ENCODE measurements at places on chromosomes 11 and 22. TPM values are rescaled to one million over a fixed set of nuclear protein-coding genes. Genes with fewer than 3 reads are reported as not detected.
A peak's percentile ranks its signal among the peaks of the same experiment; 100 is the strongest.

- no peak for DNase-seq
- H3K27ac ChIP-seq = no peak within 1 kb of the TSS
- H3K4me1 ChIP-seq = no peaks in the 10 kb centered on the region
- no peaks in the 10 kb centered on the region for H3K36me3 ChIP-seq
Measured at GRCh38 chr11:6320411-6321155, at the start of gene CAVIN3. Gene CAVIN3, minus strand, starts transcription at chr11:6320501. Its CDS starts 25 bp downstream, at chr11:6320476.

- no peak overlapping the region for H3K4me3 ChIP-seq
- no peak for DNase-seq
- H3K4me1 ChIP-seq = peaks cover 21% of the 10 kb centered on the region
- no peaks in the 10 kb centered on the region for H3K27me3 ChIP-seq
- H3K27ac ChIP-seq = no peak overlapping the region
Measured at GRCh38 chr11:128776424-128777284, 82.8 kb downstream of the FLI1 start.

GRCh38 chr11:67306769-67307544 lies 3.6 kb downstream of the SSH3 start:
- peaks cover 11% of the 10 kb centered on the region for H3K4me1 ChIP-seq
- DNase-seq = no peak
- no peak overlapping the region for H3K4me3 ChIP-seq
- H3K27ac ChIP-seq = no peak overlapping the region
- H3K27me3 ChIP-seq = no peaks in the 10 kb centered on the region

DNA sequence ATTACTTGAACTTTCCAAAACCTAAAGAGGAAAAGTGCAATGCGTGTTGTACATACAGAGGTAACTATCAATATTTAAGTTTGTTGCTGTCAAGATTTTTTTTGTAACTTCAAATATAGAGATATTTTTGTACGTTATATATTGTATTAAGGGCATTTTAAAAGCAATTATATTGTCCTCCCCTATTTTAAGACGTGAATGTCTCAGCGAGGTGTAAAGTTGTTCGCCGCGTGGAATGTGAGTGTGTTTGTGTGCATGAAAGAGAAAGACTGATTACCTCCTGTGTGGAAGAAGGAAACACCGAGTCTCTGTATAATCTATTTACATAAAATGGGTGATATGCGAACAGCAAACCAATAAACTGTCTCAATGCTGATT lies 2.1 kb downstream of the ADM start:
- DNase-seq = no peak
- H3K36me3 ChIP-seq = peaks cover 9% of the 10 kb centered on the region
- H3K4me3 ChIP-seq = peak overlapping the region; percentile 99
- H3K4me1 ChIP-seq = peaks cover 15% of the 10 kb centered on the region
- peaks cover 3% of the 10 kb centered on the region for H3K27me3 ChIP-seq

- no peaks in the 10 kb centered on the region for H3K36me3 ChIP-seq
- no peak overlapping the region for H3K4me3 ChIP-seq
- H3K4me1 ChIP-seq = no peaks in the 10 kb centered on the region
- no peak for DNase-seq
Measured at GRCh38 chr11:47961383-47961782, 19.0 kb upstream of the PTPRJ start.

DNA sequence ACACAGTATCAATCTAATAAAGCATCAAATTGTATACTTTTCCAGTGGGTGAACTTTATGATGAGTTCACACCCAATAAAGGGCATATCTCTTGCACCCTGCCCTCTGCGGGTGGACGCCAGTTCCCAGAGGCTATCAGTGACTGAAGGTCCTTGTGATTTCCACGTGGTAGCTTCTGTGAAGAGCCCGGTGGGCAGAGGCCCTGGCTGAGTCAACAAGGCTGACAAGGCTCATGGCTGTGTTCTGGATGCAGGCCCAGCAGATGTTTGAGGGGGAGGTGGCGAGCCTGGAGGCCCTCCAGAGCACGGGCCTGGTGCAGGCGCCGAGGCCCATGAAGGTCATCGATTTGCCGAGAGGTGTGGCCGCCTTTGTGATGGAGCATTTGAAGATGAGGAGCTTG lies 71.4 kb downstream of the PIWIL3 start:
- H3K36me3 ChIP-seq = no peaks in the 10 kb centered on the region
- H3K4me1 ChIP-seq = no peaks in the 10 kb centered on the region
- H3K27ac ChIP-seq = no peak overlapping the region
- no peaks in the 10 kb centered on the region for H3K27me3 ChIP-seq
- no peak for DNase-seq

DNA sequence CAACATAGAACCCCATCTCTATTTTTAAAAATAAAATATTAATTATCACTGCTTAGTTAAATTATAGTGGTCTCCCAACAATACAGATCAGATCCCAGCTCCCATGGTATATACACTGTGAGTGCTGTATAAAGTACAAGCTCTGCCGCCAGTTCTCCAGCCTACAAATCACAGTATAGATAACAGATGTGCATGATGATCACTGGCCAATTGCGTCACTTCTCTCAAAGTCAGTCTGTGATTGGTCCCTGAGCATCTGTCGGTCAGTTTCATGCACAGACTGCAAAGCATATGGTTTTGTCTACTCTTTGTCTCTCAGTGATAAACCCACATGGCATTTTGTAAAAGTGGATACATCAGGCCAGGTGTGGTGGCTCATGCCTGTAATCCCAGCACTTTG lies 15.7 kb downstream of the PPARA start:
- H3K4me1 ChIP-seq = no peaks in the 10 kb centered on the region
- no peaks in the 10 kb centered on the region for H3K36me3 ChIP-seq
- no peaks in the 10 kb centered on the region for H3K27me3 ChIP-seq
- no peak overlapping the region for H3K27ac ChIP-seq
- no peak overlapping the region for H3K4me3 ChIP-seq
- no peak for DNase-seq

The IFITM10 gene
- total RNA-seq = 3.6 TPM

The BIRC3 gene
- 165 TPM for total RNA-seq

The C1QTNF6 gene
- total RNA-seq = 27.2 TPM
